ENCODE measurements at places on chromosomes 16 and 17.

DNA sequence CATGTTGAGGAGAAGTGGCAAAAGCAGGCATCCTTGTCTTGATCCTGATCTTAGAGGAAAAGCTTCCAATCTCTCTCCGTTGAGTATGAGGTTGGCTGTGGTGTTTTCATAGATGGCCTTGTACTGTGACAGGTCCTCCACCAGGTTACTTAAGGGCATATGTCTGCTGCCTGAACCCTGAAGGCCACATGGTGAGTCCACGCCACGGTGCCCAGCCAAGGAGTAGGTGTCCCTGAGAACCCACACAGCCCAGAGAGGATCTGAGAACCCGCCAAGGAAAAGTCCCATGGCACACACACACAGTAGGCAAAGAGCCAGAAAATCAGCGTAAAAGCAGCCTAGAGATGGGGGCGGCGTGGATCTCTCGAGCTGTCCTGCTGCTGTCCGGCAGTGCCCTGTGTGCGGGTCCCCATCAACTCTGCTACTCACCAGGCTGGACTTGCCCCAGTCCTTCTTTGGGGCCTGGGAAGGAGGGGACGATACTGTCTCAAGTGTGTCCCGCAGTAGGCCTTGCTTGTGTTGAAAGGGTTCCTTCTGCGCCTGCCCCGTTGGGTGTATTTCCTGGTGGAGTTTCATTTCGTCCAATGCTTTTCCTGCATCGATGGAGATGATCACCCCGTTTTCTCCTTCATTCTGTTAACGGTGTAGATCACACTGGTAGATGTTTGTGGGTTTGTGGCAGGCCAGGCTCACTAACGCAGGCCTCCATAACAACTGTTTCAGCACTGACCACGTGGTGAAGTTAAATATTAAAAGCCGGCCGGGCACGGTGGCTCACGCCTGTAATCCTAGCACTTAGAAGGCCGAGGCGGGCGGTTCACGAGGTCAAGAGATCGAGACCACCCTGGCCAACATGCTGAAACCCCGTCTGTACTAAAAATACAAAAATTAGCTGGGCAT is 90.8 kb upstream of the DNAH17 start:
- DNase-seq: no peak

DNA sequence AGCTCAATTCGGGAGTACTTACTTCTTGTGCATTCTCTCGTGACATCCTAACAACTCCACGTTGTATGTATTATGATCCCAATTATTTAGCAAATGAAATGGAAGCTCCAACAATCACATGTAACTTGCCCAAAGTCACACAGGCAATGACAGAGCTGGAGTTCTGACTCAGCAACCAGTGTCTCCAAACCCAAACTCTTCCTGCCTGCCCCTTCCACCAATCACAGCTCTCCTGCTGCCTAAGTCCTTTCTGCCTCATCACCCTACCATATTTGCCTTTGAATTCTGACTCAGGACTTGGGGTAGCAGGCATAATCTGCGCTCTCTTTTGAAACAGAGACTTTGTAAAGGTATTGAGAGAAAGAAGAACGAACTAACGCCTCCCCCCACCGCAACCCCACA is 245.2 kb upstream of the MAF start:
- DNase-seq: no peak

GRCh38 chr17:65005858-65006257 is 50.7 kb downstream of the GNA13 start:
- DNase-seq: no peak

GRCh38 chr17:13016881-13017654 is 759 bp downstream of the ELAC2 start:
- no peak for DNase-seq

- DNase-seq: no peak
These were observed 164.4 kb upstream of the ANKFN1 start for GRCh38 chr17:55988861-55989260.

DNA sequence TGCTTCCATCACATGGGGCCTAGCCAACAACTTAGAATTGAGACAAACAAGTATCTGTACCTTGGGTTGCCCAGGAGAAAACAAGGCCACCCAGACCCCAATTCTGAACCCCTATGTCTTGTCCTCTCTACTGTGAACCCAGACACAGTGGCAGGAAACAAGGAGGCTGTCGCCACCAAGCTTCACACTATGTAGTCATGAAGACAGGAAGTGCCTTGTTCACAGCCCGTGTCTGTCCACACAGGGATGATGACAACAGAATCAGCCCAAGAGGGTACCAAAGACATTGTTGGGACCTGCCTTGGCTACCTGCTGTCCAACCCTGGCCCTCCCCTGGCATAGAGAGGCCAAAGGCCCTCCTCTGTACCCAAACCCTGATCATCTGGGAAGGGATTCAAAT is 84.8 kb downstream of the CDYL2 start:
- no peak for DNase-seq

GRCh38 chr17:1108765-1109605 is 70.8 kb downstream of the ABR start:
- DNase-seq: no peak

- DNase-seq: peak; percentile 34
These were observed 7.4 kb upstream of the TMEM220 start for GRCh38 chr17:10737168-10737622.
